T-helper 2 cell treated with Interferon-gamma antibody and Interleukin-4, amounts not matched to agents 5 μg/mL and 100 μg/mL, for 36 hours (primary cell): ENCODE measurements at places on chromosomes 2 and 18.
A peak's percentile ranks its signal among the peaks of the same experiment; 100 is the strongest.

GRCh38 chr2:120322329-120322728 is 23.6 kb upstream of the INHBB start:
- DNase-seq, result no peak

DNA sequence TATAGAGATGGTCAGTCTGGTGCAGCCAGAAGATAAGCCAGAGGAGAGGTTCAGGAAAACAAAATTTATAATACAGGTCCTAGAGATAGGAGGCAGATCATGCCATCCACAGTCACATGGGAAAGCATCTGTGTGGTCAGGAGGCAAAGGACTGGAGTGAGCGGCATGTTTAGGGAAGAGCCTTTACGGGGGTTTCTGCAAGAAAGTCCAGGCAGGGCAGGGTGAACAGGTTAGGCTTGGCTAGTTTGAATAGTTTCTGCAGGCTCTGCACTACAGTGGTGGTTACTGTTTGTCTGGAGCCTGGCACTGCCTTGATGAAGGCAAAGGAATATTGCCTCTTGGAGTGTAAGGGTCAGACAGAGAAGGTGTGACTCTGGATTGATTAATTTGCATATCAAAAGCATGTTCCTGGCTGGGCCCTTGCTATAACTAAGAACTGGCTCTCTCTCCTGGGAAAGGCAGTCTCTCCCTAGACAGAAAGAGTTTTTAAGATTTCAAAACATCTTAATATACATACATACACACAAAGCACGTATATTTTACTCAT is 1034.7 kb upstream of the CHAC2 start:
- DNase-seq, result no peak

- no peak for DNase-seq
Measured at GRCh38 chr2:29262681-29263260, 147.6 kb downstream of the CLIP4 start.

- no peak for DNase-seq
Measured at GRCh38 chr2:58620093-58620492, 379.0 kb upstream of the FANCL start.

GRCh38 chr2:100893392-100894104 is 73.6 kb downstream of the NPAS2 start:
- no peak for DNase-seq

GRCh38 chr2:158061763-158062162 is 39.9 kb upstream of the UPP2 start:
- DNase-seq, result no peak

DNA sequence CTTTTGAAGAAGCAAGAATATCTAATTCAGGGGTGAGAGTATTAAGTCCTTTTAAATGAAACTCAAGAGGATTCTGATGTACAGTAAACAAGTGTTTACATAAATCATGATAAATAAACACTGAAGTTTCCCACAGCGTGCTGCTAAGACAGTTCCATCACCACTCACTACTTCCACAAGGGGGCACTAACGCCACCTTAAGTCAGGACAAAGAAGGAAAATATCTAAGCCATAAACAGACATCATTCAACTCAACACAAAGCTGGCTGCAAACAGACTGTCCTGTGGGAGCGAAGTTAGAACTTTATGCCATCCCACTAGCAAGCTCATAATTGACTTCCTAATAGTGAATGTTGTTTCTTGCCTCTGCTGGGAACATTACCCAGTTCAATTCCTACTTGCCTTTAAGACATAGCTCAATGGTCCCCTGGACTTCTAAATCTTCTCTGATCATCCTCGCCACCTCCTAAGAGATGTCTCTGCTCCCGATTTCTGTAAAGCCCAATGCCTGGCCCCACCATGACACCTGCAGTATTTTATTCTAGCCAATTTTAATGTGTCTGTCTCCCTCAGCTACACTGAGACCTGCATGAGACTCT is 36.5 kb downstream of the MRPL44 start:
- DNase-seq, result peak; percentile 43

- DNase-seq, result no peak
Measured at GRCh38 chr2:120769787-120770120, 34.1 kb downstream of the GLI2 start.

DNA sequence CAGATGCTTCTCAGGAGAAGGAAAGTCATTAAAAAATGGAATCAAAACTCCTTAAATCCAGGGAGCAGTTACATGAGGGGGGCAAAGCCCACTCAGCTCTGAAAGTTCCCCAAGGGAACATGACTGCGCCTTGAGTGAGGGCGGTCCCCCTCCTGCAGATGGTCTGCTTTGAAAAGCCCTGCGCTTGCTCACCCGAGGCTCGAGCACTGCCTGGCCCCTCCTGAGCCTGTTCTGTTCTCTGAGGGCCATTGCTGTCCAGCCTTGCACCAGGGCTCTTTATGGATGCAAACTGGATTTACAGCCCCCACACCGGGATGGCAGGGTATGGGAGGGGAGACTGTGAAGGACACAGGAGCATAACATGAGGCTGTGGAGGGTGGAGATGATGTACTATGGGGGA is 37.8 kb upstream of the DNMT3A start:
- DNase-seq, result no peak

GRCh38 chr2:145918951-145919350 is 1399.0 kb upstream of the ZEB2 start:
- DNase-seq, result no peak

- DNase-seq, result no peak
Measured at GRCh38 chr2:168723275-168723899, 79.0 kb upstream of the NOSTRIN start.
